Activated naive CD4-positive, alpha-beta T cell treated with anti-CD3 and anti-CD28 coated beads, Interleukin-2, amount 50 U/mL, for 72 hours (primary cell): ENCODE measurements at places on chromosomes 1 and 21. TPM values are rescaled to one million over a fixed set of nuclear protein-coding genes. Genes with fewer than 3 reads are reported as not detected.

Gene AK5
- 8.9 TPM for total RNA-seq

Gene ATP6V1G3
- 0.56 TPM for total RNA-seq

Gene TBX19
- total RNA-seq: 2.0 TPM

Gene GPR3
- total RNA-seq: 0.72 TPM

Gene GNG12
- 0.23 TPM for total RNA-seq

Gene TENT5C
- total RNA-seq: 6.6 TPM

Gene SYT6
- not detected for total RNA-seq

Gene VWA5B1
- total RNA-seq: 0.30 TPM

Gene RXFP4
- not detected for total RNA-seq

Gene WNT9A
- not detected for total RNA-seq

Gene HES3
- total RNA-seq: not detected

Gene CD34
- total RNA-seq: 0.16 TPM

Gene BGLAP
- total RNA-seq: 9.7 TPM

Gene SFN
- 2.3 TPM for total RNA-seq

Gene BARHL2
- not detected for total RNA-seq

Gene AGL
- 22.6 TPM for total RNA-seq

Gene CFAP74
- not detected for total RNA-seq

Gene RGS5
- total RNA-seq: 1.2 TPM

Gene EXTL1
- not detected for total RNA-seq

Gene ADCY10
- total RNA-seq: 0.18 TPM

Gene MEX3A
- 0.49 TPM for total RNA-seq

Gene BRDT
- total RNA-seq: not detected

Gene PDZK1IP1
- not detected for total RNA-seq

Gene RBBP4
- 346 TPM for total RNA-seq

Gene CD1D
- not detected for total RNA-seq

Gene MECR
- 25.7 TPM for total RNA-seq

Gene S100A5
- 3.9 TPM for total RNA-seq

Gene SPRR2E
- total RNA-seq: not detected

Gene LCE2B
- total RNA-seq: not detected

Gene CIART
- 9.1 TPM for total RNA-seq

Gene GSTM5
- not detected for total RNA-seq

Gene LPAR3
- total RNA-seq: not detected

Gene MROH9
- not detected for total RNA-seq

Gene NEXN
- 1.6 TPM for total RNA-seq

Gene CRP
- not detected for total RNA-seq

Gene SOX13
- not detected for total RNA-seq

Gene KCNN3
- 0.04 TPM for total RNA-seq

Gene HSF2BP
- 0.57 TPM for total RNA-seq

Gene SLC45A3
- total RNA-seq: 0.57 TPM

Gene MAP10
- total RNA-seq: 1.9 TPM

Gene MATN1
- total RNA-seq: 0.66 TPM

Gene PERM1
- total RNA-seq: not detected

Gene MAP3K21
- 4.2 TPM for total RNA-seq

Gene RGS4
- not detected for total RNA-seq

Gene TEX38
- total RNA-seq: not detected

Gene SGIP1
- total RNA-seq: not detected

Gene DMBX1
- 0.09 TPM for total RNA-seq

Gene MOB3C
- 11.1 TPM for total RNA-seq

Gene ZBED6
- 47.7 TPM for total RNA-seq

Gene TGFB2
- 0.07 TPM for total RNA-seq

Gene SLC44A3
- total RNA-seq: not detected

Gene PTPN14
- 4.0 TPM for total RNA-seq

Gene LRRN2
- total RNA-seq: not detected

Gene TMEM52
- total RNA-seq: 0.64 TPM

Gene KRTAP11-1
- not detected for total RNA-seq
